ENCODE measurements at places on chromosomes 13 and 19.

DNA sequence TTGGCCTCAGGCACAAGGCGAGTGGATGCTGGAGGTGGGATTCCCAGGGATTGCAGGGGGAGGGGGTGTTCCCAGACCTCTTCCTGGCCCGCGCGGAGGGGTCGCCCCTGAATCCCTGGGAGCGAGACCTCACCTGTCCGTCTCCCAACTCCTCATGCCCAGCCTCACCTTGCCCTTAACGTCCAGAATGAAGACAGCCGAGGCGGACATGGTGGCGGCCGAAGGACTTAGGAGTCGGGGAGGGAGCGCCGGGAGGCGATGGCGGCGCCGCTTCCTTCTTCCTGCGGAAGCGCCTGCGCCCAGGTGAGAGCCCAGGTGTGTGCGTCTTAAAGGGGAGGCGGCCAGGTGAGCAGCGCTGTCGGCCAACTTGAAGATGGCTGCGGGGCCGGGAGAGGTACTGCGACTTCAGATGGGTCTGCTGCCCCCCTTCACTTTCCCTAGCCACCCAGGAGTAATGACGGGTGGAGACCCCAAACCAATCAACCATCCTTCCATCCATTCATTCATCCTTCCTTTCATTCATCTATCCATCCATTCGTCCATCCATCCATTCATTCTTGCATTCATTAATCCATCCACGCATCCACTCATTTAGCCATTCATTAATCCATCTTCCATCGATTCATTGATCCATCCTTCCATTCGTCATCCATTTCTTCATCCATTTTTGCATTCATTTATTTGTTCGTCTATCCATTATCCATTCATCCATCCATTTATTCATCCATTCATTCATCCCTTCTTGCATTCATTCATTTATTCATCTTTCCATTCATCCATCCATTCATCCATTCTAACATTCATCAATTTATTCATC is at the start of gene AP1M2:
Gene AP1M2 (minus strand): TSS at position 291 of the 817 bp plus-strand sequence. CDS start 81 bp downstream, at position 210.
- no peak for DNase-seq

GRCh38 chr13:52010890-52011631 is at the start of gene ATP7B:
ATP7B (minus strand) TSS chr13:52011450; CDS start chr13:52011337, 113 bp downstream.
- DNase-seq, result peak; percentile 58

- peak; percentile 66 for DNase-seq
These were observed at the start of gene TRIP10 for GRCh38 chr19:6739390-6739882. TRIP10 (plus strand) TSS chr19:6739680; CDS start chr19:6739762, 82 bp downstream.

DNA sequence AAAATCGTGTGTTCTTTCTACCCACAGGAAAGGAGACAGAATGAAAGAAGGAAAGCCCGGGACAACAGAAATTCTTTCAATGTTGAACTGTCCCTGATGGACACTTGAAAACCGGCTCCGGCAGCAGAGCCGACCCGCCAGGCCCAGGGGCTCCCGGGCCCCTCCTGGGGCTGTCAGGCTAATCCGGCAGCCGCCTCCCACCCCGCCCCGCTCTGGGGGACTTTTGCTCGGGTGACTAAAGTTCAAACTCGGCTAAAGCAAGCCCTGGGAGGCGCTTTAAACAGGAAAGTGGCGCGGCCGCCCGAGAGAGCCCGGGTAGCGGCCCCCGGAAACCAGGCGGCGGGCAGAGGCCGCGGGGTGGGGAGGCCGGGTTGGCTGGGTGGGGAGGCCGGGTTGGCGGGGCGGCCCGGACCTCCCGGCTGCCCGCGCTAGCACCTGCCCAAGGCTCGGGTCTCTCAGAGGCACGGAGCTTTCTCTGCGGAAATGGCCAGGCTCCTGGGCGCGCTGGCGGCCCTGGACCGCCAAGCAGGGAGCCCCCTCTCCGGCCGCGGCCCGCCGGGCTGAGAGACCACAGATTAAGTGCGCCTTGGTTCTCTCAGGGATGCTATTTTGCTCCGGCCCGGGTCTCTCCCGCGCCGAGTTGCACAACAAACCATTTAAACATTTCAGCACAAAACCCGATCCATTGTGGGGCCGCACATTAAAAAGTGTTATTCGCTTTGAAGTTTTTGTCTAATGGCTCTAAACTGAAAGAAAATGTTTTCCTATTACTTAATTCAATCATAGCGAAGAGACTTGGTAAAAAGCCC is 2.6 kb upstream of the GSX1 start:
- peak; percentile 19 for DNase-seq

DNA sequence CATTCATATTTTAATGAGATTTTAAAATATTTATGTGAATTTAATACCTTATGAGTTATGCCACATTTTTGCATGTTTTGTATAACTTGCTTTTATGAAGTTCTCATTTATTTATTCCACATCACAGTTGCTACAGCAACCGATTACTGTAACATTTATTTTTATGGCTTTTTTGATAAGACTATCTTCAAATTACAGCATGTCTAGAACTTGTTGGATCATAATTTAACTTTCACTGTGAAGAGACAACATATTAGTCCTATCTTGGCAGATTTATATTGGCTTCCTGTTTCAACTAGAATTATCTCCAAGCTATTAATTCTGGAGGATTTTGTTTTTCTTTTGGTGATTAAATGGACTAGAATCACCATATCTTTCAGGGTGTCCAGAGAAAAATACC is 793.7 kb upstream of the SLITRK5 start:
- DNase-seq, result no peak

- DNase-seq, result no peak
These were observed 16.3 kb downstream of the CATSPERG start for GRCh38 chr19:38351865-38352395.

DNA sequence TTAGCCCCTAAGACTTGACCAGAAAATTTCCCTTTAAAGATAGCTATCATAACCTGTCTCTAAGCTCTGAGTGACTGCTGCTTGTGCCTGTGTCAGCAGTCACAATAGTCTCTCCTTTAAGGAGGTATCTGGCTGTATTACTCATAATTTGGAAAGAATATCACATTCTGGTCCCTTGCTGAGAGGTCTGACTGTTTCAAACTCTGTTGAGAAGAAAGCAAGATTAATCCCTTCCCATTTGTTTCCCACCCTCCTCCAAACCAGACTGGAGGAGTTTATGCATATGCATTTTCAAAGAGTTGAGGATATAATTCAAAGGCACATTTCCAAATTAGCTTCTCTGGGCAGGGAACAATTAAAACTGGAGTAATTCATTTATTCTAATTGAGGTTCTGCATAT is 2.3 kb downstream of the HTR2A start:
- DNase-seq, result no peak

DNA sequence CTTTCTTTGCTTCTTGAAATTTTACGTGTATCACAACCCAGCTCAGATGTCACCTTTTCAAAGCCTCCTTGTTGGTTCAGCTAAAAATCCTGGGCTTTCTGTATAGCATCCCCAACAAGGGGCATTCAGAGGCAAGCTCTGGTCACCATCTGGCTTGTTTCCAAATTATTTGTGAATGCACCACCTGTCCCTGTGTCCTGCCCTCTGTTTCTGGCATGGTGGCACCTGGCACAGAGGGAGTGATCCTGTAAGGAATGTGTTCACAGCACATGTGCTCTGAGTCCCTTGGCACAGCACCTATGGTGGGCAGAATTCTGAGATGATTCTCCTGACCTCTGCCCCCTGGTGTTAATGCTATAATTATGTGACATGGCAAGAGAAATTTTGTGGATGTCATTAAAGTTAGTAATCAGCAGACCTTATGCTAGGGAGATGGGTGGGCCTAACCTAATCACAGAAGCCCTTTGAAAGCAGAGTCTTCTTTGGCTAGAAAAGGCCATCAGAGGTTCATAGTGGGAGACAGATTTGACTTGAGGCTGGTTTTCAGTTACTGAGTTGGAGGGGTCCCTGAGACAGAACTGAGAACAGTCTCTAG is 76.3 kb downstream of the ZNF429 start:
- DNase-seq, result no peak

- no peak for DNase-seq
These were observed 299.0 kb downstream of the COG6 start for GRCh38 chr13:39954476-39954875.

DNA sequence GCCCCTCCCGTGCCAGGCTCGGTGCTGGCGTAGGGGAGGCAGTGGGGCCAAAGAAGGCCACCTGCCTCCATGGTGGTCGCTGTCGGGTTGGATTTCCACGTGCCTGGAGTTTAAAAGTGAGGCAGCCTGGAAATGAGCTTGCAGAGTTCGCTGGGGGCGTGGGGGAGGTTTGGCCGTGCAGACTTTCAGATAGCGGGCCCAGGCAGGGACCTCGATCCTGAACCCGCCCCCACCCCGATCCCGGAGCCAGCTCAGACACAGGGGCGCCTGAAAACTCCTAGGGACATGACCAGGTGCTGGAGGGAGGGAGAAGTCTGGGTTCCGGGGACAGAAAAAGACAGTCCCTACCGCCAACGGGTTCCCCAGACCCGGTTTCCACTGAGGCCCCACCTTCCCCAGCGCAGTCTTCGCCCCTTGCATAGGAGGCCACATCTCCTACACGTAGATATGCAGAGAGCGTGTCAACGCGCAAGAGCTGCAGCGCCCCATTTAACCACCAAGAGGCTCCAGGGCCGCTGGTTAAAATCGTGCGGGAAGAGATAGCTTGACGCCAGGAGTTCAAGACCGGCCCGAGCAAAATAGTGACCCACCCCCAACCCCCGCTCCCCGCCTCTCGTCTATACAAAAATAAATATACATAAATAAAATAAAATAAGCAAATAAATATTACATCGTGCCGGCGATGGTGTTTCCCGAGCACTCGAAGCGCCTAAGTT is 8.5 kb downstream of the CCDC8 start:
- peak; percentile 54 for DNase-seq

DNA sequence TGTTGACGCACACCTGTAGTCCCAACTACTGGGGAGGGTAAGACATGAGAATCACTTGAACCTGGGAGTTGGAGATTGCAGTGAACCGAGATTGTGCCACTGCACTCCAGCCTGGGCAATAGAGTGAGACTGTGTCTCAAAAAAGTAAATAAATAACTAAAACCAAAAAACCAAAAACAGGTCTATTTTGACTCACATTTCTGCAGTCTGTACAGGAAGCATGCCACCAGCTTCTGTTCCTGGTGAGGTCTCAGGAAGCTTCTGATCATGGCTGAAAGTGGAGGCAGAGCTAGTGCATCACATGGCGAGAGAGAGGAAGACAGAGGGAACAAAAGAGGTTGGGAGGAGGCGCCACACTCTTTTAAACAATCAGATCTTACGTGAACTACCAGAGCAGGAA is 142.5 kb downstream of the ITGBL1 start:
- DNase-seq, result no peak

GRCh38 chr13:79682164-79682563 is 201.2 kb downstream of the NDFIP2 start:
- no peak for DNase-seq

DNA sequence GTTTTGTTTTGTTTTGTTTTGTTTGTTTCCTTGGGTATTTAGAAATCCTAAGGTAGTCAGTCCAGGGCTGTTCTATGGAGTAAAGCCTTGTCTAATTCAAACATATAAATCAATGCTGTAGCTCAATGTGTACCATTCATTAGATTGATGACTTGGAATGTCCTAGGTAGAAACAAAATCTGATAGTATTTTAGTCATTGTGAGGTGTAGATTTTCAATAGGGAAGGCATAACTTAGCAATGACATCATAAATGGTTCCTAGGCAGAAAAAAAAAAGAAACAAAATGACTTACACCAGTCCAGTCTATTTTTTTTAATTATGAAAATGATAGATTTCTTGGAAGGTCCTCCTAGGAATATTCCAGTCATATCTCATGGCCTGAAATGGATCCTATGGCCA is 189.9 kb downstream of the SPRY2 start:
- DNase-seq, result no peak

DNA sequence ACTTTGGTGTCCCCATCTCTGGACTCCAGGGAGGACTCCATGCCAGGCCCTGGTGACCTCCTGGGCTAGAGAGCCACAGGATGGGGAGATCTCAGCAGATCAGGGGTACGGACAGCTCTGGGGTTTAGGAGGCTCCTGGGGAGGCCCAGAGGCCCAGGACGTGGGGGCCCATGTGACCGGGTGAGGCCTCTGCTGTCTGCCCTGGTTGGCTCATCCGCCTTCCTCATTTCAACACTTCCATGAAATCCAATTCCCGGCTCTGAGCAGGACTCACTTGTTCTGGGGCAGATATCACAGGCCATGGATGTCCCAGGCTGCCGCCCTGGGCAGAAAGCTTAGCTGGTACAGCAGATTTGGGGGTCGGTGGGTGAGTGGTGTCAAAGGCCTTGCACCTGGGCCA is 1.1 kb upstream of the PRAM1 start:
- no peak for DNase-seq

GRCh38 chr19:6376512-6377190 is 918 bp upstream of the PSPN start:
- DNase-seq, result peak; percentile 33

DNA sequence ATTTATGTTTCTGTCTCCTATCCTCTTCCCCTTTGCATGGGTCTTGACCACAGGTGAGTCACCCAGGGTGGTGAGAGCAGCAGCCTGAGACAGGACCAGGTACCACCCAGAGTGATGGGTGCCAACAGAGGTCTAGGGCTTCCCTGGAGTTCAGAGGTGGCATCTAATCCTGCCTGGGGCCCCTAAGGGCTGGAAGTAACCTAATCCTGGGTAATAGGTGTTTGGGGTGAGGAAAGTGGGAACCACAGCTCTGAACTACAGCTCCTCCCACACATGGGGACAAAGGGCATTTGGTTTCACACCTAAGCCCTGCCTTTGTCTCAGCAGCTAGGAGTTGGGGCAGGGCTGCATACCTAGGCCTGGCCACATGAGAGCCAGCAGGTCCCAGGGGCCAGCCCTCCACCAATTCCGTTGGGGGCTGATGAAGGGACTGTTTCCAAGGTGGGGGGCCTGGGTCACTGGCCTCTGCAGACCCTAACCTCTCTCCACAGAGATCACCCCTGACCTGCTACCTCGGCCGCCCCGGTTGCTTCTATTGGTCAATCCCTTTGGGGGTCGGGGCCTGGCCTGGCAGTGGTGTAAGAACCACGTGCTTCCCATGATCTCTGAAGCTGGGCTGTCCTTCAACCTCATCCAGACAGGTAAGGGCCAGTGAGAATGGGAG is 8.0 kb downstream of the SPHK2 start:
- peak; percentile 57 for DNase-seq
